ENCODE measurements at places on chromosomes 7 and 10. TPM values are rescaled to one million over a fixed set of nuclear protein-coding genes. Genes with fewer than 3 reads are reported as not detected.

DNA sequence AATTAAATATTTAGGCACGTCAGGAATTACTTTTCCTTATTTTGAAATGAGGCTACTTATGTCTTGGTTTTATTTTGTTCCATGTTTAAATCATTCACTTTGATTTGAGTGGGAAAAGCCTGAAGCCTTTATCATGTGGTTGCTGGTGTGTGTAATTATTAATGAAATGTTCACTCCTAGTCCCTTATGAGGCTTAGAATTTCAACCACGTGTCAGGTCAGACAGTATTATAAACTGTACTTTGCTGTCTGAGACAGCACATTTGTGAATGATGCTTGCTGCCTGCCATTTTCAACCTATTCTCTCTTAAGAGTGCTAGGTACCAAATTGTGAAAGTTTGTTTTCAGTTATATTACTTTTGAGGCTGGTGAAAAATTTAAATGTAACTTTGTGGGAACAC, 58.9 kb downstream of the COL17A1 start:
- H3K4me3 ChIP-seq, result no peak overlapping the region
- no peaks in the 10 kb centered on the region for H3K27me3 ChIP-seq
- DNase-seq, result no peak
- peaks cover 6% of the 10 kb centered on the region for H3K4me1 ChIP-seq
- no peak overlapping the region for H3K27ac ChIP-seq

Gene FEZF1
- not detected for total RNA-seq

- DNase-seq, result no peak
- H3K36me3 ChIP-seq, result peaks cover 28% of the 10 kb centered on the region
- H3K4me3 ChIP-seq, result peak overlapping the region; percentile 76
- peak overlapping the region; percentile 40 for H3K27ac ChIP-seq
Observed at GRCh38 chr7:100627238-100627549, 14.2 kb downstream of the TFR2 start.

- peaks cover 29% of the 10 kb centered on the region for H3K27me3 ChIP-seq
- peak overlapping the region; percentile 66 for H3K4me3 ChIP-seq
- peaks cover 9% of the 10 kb centered on the region for H3K4me1 ChIP-seq
Observed at GRCh38 chr7:54773472-54774399, 14.7 kb upstream of the SEC61G start.

DNA sequence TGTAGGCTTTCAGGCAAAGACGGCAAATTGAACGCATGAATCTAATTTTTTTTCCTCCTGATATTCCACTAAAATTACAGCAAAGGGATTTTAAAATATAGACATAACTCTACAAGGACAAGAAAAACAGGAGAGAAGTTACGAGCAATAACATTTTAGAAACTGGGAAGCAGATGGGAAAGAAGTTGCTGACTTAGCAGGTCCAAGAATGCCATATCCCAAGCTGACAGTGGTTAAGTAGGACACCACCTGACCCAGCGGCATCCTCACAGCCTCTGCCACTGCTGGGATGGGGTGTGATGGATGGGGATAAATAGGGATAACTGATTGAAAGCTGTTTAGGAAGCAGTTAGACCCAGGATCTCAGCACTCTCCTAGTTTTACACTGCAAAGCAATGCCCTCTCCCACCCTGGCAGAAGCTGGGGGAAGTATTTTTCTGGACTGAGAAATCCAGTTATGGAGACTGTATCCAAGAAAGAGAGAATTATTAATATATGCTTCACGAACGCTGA, 99.3 kb upstream of the LEP start:
- no peaks in the 10 kb centered on the region for H3K36me3 ChIP-seq
- H3K27me3 ChIP-seq, result peaks cover 51% of the 10 kb centered on the region
- H3K4me1 ChIP-seq, result no peaks in the 10 kb centered on the region

DNA sequence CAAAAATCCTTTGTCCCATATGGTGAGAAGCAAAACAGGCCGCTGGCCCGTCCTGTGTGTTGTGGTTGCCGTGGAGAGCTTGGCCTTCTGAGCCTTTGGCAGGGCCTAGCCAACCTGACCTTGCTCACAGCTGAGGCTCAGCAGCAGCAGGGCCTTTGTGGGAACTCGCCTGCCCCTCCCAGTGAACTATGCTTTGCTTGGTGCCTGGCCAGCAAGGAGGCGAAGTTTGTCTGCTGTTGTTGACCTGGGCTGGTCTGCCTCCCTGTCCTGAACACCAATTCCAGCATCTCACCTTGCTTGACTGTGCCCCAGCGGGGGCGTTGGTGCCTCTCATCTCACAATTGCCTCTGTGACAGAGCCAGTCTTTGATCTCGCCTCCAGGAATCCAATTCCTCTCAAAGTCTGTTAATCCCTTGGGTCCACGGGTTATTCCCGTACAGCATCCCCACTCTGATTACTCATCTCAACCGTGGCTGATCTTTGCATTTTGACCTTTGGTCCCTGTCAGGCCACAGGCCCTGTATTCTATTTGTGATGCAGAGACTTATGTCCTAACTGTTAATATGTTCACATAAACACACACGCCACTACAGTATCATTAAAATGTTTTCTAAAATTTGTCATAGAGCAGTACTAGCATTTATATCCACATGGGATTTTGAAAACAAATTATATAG, 22.6 kb downstream of the EPDR1 start:
- no peak overlapping the region for H3K4me3 ChIP-seq
- no peaks in the 10 kb centered on the region for H3K4me1 ChIP-seq
- H3K36me3 ChIP-seq, result no peaks in the 10 kb centered on the region
- no peak for DNase-seq
- H3K27ac ChIP-seq, result no peak overlapping the region
- H3K27me3 ChIP-seq, result no peaks in the 10 kb centered on the region

DNA sequence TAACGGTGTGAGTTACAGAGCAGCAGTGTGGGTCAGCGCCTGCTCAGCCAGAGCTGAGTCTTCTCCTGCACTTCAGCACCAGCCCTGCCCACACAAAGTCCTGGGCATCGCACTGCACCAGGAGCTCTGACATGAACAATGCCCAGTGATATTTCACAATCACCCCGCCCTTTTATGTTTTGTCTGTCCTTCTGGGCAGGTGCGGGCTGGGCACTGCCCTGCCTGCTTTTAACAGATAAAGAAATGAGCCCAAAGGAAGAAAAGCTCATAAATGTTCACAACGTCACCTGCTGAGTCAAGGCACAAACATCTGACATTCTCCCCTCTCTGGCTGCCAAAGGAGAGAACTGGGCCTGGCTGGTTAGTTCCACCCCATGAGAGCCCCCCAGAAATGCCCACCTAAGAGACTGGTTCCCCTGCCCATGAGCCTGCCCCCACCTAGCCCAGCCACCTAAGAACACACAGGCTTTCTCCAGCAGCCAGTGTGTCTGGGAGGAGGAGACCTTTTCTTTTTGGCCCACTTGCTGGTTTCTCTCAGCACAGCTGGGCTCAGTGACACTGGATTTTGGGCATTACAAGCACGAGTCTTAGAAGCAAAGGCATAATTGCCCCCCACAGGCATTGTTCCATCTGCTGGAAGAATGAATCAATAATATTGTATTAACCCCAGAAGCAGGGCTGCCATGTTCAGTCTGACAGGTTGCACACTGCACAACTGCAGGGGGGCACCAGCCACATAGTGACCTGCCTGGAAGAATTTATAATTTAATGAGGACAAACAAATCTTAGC, 22.3 kb downstream of the CALML3 start:
- H3K27ac ChIP-seq, result no peak overlapping the region
- no peak overlapping the region for H3K4me3 ChIP-seq
- H3K27me3 ChIP-seq, result peaks cover 14% of the 10 kb centered on the region
- H3K36me3 ChIP-seq, result no peaks in the 10 kb centered on the region
- peaks cover 21% of the 10 kb centered on the region for H3K4me1 ChIP-seq

- no peak overlapping the region for H3K4me3 ChIP-seq
- no peak overlapping the region for H3K27ac ChIP-seq
- DNase-seq, result no peak
- no peaks in the 10 kb centered on the region for H3K27me3 ChIP-seq
- no peaks in the 10 kb centered on the region for H3K36me3 ChIP-seq
Observed at GRCh38 chr7:416761-417624, 102.7 kb downstream of the PDGFA start.

Measured in activated CD4-positive, alpha-beta memory T cell treated with anti-CD3 and anti-CD28 coated beads, Interleukin-2, amount 10 ng/mL, durations not matched to agents 7 days and 5 days (primary cell).